HT1080 (cell line): ENCODE measurements at places on chromosomes 7 and 10.

DNA sequence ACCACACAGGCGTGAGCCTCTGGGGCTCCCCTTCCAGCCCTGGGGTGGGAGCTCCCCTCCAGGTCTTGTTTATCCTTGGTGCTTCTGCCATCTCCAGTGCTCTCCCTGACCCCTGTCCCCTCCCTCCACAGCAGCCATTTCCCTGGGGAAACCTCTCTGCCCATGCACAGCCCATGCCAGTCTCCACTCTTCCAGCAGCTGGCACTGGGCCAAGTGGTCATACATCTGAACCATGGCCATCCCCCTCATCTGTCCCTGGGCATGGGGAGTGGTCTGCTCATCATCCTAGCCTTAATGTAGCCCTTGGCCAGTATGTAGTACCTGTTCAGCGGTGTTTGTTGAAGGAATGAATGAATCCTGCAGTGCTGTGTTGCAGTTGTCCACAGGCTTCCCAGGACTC, 172.4 kb upstream of the ZNF32 start:
- no peak for DNase-seq

GRCh38 chr10:73872190-73872710, 2.1 kb downstream of the CAMK2G start:
- DNase-seq = no peak

DNA sequence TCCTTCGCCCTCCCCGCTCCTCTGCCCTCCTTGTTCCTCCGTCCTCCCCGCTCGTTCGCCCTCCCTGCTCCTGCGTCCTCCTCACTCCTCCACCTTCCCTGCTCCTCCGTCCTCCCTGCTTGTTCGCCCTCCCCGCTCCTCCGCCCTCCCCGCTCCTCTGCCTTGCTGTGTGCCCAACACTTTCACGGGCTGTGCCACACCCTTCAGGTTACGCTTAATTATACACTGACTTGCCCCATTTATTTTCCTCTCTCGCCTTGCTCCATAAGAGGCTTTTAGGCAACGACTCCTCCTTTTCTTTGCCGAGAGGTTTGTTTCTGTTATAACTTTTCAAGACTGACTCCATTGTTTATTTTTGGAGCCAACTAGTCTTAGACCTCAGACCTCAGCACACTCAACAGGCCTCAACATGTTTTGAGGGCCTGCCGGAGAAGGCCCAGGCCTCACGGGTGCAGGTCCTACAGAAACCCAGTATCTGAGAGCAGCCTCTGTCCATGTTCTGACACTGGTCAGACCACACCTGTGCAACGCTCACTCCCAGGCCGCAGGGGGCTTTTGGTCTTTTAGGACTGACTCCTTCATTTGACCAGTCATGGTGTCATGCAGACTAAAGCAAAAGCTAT, 18.2 kb upstream of the PRKAG2 start:
- no peak for DNase-seq

DNA sequence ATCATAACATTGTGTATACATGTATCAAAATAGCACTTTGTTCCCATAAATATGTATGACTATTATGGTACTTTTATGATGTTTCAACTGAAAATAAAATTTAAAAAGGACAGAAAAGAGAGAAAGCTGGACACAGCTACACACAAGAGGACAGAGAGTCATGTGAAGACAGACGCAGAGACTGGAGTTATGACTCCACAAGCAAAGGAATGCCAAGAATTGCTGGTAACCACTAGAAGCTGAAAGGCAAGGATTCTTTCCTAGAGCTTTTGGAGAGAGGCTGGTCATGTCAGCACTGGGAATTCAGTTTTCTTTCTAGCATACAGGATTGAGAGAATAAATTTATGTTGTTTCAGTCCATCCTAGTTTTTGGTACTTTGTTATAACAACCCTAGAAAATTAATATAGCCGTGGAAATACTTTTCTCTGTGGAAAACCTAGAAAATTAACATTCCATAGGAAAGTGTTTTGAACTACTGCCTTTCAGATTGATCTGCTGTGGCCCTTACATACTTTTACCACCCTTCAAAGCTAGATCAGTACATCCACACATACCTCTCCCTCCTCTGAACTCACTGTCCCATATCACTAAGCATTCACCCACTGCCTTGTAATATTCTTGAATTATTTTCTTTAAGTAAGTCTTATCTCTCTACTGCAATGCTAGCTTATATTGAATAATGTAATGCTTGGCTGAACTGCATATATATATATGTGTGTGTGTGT, 575.3 kb downstream of the IPMK start:
- DNase-seq = peak; percentile 74

DNA sequence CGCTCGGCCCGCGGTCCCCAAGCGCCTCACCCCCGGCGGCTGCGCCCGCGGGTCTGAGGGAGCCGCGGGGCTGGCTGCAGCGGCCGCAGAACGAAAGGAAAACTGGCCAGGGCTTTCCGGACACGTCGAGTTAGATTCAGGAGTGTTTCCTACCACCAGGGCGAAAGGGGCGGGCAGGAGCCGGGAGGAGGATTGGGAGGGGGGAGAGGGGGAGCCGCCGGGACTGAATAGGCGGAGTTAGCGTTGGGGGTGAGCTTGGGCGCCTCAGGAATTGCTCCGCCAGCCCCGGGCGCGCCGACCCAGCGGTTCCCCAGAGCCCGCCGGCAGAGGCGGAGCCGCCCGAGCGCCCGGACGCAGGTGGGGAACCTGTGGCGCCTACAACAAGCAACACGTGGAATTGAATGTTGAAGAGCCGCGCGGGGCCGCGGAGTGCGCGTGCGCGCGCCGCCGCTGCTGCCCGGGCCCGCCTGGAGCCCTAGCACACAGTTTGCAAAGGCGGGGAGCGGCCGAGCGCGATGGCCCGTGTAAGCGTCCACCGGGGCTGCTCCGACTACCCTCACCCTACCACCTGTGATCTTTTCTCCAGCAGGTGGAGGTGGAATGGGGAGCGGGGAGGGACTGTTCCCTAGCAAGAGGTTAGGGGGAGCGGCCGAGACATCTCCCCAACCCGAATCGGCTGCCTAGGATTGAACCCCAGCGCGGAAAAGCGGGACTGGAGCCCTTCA, at the start of gene CADPS2:
Gene CADPS2, minus strand, starts transcription at position 104 of the 725 bp plus-strand sequence. CDS start 123 bp downstream, outside the sequence.
- peak; percentile 87 for DNase-seq

- no peak for DNase-seq
Measured at GRCh38 chr7:102981451-102981850, 68.7 kb downstream of the LRRC17 start.

GRCh38 chr7:130254555-130254954, 12.1 kb upstream of the CPA2 start:
- no peak for DNase-seq

- DNase-seq = peak; percentile 82
Measured at GRCh38 chr7:66283003-66283920, 78.1 kb downstream of the TPST1 start.

- no peak for DNase-seq
Measured at GRCh38 chr7:52747817-52748216, 287.6 kb upstream of the POM121L12 start.

DNA sequence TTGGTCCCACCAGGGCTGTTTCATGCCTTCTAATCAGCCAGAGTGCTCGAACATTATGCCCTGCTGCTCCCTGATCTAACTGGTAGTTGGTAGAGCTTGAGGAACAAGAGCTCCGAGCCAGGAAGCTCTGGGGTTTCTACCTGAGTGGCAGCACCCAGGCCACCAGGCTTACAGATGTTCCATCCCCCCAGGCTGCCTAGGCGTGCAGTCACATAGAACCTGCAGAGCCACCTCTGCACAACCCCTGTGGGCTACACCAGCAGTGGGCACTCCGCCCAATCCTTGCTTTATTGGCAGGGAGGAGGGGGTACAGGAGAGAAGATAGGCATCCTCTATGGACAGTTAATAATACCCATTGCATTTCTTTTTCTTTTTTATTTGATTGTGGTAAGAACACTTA, 21.8 kb downstream of the MAP3K8 start:
- no peak for DNase-seq

GRCh38 chr7:1457949-1458682, 1.2 kb downstream of the MICALL2 start:
- no peak for DNase-seq

GRCh38 chr10:76085002-76085816, 653.8 kb downstream of the LRMDA start:
- no peak for DNase-seq
